GM03348 (cell line): ENCODE measurements at places on chromosomes 11 and 22.

GRCh38 chr11:48081151-48082010 is 101.0 kb downstream of the PTPRJ start:
- peak; percentile 86 for DNase-seq

GRCh38 chr11:89490981-89491690 is at the start of gene NOX4:
Gene NOX4 (minus strand): TSS chr11:89491375. CDS start chr11:89491246, 129 bp downstream.
- DNase-seq, result peak; percentile 59

GRCh38 chr11:33000181-33000580 is 15.5 kb upstream of the DEPDC7 start:
- DNase-seq, result peak; percentile 30

GRCh38 chr11:44952082-44952481 is 1.4 kb upstream of the TP53I11 start:
- DNase-seq, result no peak

DNA sequence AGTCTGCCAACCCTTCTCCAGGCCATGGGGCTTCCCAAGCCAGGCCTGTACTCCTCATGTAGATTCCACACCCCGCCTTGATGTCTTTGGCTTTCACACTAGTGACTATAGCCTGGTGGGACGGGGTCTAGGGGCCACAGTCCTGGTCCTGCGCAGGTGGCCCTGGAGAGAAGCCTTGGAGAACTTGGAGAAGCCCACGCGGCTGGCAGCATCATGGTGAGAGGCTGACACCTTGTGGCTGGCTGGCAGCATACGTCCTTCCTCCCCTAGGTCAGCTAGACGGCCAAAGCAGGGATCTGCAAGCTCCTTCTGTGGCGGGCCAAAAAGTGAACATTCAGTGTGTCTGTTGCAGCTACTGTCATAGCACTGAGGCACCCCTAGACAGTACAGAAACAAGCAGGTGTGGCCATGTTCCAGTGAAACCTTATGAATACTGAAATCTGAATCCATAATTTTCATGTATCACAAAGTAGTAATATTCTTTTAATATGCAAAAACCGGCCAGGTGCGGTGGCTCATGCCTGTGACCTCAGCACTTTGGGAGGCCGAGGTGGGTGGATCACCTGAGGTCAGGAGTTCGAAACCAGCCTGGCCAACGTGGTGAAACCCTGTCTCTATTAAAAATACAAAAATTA is 42.0 kb downstream of the FAM83F start:
- DNase-seq, result peak; percentile 83

DNA sequence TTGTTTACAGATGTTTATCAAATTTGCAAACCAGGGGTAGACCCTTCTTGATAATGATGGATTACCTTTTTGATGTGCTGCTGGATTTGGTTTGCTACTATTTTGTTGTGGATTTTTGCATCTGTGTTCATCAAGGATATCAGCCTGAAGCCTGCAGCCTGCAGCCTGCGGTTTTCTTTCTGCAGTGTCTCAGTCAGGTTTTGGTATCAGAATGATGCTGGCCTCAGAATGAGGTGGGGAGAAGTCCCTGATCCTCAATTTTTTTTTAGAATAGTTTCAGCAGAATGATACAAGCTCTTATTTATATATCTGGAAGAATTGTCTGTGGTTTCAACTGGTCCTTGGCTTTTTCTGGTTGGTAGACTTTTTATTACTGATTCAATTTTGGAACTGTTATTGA is 19.7 kb upstream of the RAB38 start:
- no peak for DNase-seq

GRCh38 chr11:63846897-63847296 is 8.0 kb downstream of the MARK2 start:
- DNase-seq, result no peak

DNA sequence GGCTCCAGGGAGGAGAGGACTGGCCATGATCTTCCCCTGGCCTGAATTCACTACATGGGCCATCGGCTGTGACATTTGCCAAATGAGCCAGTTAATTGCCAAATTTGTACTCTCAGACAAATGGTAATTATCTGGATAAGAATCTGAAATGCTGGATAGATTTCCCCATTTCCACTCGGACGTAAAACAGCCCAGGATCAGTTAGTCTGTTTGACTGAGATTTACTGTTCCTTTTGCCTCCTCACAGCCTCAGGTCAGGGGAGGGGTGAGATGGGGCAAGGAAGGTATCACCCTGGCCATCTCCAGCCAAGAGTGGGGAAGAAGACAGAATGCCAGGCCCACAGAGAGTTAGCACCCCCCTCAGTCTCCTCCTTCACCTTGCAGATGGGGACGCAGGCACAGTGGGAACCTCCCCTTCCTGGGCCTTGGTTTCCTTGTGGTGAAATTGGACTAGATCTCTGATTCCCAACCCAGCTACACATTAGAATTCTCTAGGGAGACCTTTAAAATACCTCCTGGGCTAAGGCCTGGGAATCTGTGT is 5.2 kb downstream of the TRIM29 start:
- no peak for DNase-seq

- no peak for DNase-seq
Measured at GRCh38 chr22:50296658-50297490, 10.6 kb downstream of the PLXNB2 start.

DNA sequence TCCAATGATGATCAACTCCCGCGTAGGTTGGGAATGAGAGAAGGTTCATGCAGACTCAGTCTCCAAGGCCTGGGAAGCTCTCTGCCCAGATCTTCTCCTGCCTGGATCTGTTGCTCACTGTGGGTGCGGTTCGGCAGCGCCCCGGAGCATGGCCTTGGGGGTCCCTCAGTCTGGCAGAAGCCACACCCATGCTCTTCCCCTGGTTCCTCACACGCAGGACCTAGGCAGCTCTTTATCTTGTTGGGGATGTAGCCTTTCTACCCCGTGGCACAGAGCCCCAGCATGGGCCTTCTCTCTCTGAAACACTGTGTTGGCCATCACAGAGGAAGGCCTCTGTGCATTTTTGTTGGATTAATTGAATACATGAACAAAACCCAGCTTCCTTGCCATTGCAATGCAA is 1461.6 kb downstream of the BRD1 start:
- no peak for DNase-seq

DNA sequence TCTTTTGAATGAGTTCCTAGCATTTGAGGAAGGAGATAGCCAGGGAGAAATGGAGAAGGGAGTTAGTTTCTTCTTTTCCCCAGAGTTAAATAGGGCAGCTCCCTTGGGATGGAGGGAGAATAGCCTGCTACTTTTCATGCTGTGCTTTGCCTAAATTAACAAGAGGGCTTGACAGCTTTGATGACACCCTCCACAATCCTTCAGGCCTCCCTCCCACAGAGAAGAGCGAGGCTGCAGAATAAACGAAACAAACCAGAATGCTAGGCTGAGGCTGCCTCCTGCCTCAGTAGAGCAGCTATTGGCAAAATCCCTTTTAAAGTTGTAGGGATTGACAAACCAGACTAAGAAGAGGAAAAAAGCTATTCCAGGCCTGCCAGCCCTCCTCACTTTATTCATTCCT is 94.6 kb downstream of the C11orf58 start:
- no peak for DNase-seq

DNA sequence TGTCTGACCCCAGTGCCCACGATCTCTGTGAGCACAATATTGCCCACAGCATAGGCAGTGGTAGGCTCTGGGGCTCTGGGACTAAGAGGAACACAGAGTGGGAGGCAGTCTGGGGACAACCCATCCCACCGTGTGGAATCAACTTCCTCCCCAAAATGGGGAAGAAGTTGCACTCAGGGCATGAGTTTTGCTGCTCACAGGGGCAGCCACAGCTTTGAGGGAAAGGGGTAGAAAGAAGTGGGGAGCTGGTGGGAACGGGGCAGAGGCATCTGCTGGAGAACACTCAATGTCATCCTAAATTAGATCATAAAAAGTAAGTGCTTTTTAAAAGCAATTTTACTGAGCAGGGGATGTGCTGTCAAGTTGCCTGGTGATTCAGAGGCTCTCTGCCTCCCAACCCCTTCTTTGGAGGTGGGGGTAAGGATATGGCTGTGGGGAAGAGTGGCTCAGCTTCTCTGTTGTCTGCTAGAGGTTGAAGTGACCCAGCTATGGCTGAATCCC is 233.8 kb upstream of the NCAM1 start:
- DNase-seq, result no peak

DNA sequence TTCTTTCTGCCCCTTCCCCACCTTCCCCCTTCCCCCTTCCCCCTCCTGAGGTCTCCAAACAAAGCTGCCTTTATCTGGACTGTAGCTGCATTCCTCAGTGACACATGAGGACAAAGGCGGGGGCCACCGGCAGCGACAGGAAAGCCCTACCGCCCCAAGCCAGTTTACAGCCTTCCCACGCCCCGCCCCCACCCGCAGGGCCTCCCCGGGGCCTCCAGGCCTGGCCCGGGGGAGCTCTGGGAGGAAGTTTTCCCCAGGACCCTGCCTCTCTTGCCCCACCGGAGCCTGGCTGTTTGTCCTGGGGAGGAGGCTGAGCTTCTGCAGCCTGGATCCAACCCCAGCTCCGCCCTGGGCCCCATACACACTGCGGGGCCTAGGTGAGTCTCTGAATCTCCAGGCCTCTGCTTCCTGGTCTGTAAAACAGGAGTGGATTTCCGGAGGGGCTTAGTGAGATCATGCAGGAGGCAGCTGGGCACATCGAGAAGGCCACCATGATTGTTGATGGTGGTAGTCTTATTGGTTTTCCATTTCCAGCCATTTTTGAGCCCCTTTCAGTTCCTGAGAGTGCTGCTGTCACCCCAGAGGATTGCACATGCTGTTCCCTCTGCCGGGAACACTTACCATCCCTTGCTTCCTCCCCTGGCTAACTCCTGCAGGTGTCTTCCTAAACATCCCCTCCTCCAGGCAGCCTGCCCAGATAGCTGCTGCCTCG is 130.7 kb downstream of the MN1 start:
- DNase-seq, result no peak

DNA sequence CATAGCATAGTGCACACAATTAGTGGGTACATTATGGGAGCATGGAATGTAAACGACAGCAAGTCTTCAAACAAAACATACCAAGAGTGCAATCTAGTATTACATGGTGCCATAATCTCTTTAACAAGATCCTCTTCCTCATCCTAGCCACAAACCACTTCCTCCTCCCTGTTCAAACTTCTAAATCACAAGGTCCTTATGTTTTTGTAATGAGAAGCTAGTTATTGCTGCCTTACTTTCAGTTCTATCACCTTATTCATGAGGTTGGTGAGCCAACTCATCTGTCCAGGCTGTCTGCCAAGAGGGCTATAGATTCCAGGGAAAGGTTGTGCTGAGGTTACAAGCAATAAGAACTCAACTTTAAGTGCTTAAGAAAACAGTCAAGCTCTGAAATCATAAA is 195.4 kb upstream of the ARHGAP20 start:
- peak; percentile 36 for DNase-seq

GRCh38 chr22:50318356-50318697 is 8.5 kb downstream of the DENND6B start:
- DNase-seq, result no peak

DNA sequence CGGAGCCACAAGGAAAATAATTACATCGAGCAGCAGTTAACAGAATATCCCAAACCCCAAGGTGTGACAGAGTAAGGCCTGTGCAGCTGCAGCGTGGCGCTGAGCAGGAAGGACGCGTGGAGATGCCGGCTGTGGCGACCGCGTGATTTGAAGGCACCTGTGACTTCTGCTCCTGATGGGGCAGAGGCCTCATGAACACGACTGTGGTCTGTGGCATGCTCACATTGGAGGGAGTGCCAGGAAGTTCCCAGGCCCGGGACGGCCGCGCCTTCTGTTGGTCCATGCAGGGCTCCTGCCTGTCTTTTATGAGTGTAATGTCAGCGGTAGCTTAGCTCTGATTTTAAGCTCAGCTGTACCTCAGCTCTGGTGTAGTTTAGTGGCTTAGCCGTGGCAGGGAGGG is 50.4 kb downstream of the TPCN2 start:
- DNase-seq, result no peak

- no peak for DNase-seq
Measured at GRCh38 chr22:43262990-43263644, 76.2 kb upstream of the TTLL12 start.
